Occipital lobe (tissue), 3 donors: ENCODE measurements at places on chromosomes 12 and 14. TPM values are rescaled to one million over a fixed set of nuclear protein-coding genes. Genes with fewer than 3 reads are reported as not detected.
A peak's percentile ranks its signal among the peaks of the same experiment; 100 is the strongest.

GRCh38 chr14:76955575-76956315 is 72.8 kb downstream of the IRF2BPL start:
- no peak for DNase-seq

NPFF gene
- total RNA-seq: not detected

DNA sequence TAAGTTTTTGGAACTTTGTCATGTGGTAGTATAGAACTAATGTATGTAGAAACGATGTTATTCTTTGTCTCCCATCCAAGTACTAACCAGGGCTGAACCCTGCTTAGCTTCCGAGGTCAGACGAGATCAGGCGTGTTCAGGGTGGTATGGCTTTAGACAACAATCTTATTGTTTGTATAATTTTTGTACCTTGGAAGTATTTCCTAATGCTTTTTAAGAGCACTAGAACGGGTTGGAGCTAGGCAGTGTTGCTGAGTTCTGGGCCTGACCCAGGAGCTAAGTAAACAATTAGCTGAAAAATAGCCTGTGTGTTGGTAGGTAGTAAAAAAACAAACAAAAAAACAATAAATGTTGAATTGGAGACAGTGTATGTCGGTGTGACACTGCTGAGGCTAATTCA is 244.3 kb downstream of the EMP1 start:
- DNase-seq: no peak

DNA sequence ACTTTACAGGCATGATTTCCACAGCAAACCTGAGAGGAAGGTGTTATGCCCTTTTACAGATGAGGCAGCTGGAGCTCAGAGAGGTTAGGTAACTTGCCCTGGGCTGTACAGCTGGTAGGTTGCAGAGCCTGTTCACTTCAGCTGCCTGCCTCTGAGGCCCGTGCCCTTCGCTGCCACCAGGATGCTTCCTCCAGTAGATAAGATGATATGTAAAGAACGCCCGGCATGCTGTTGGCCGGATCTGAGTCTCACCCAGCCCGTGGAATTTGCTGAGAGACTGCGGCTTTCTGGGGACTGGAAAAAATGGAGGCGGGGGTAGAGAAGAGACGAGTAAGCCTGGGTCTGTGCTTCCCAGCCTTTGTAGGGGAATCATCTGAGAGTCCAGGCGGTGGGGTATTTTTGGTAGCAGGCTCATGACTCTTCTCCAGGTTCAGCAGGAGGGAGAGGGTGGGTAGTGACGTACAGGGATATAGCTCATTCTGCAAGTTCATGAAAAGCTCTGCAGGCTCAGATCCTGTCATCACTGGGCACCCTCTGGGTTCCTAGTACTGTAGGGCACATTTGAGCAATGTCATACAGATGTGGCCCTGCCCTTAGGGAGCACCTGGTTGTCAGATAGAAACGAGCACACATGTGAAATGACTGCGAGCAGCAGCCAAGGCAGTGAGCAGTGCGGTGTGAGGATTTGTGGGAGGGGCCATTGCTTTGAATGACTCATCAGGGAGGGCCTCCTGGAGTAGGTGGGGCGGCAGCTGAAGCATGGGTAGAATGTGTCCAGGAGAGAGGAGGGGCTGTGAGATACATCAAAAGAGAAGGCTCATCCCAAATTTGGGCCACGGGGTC is 159.4 kb downstream of the TSPAN9 start:
- peak; percentile 24 for DNase-seq

DACT1 gene
- 435 TPM for total RNA-seq

DNA sequence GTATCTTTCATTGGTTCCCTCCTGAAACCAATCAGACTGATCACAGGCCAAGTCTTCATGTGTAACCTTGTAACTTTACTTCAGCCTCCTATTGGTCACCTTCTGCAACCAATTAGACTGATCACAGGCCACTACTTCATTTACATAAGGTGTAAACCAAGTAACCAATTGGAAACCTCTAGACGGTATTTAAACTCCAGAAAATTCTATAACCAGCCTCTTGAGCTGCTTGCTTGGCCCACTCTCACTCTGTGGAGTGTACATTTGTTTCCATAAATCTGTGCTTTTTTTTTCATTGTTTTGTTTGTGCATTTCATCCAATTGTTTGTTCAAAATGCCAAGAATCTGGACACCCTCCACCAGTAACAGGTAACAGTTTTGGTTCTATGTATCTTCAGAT is 47.5 kb downstream of the EIF2S3B start:
- no peak for DNase-seq

DPPA3 gene
- not detected for total RNA-seq

GRCh38 chr14:68726093-68726695 is 66.7 kb downstream of the ZFP36L1 start:
- no peak for DNase-seq

GRCh38 chr12:2244013-2244861 is 191.4 kb downstream of the CACNA1C start:
- peak; percentile 32 for DNase-seq

NRL gene
- 0.94 TPM for total RNA-seq

DNA sequence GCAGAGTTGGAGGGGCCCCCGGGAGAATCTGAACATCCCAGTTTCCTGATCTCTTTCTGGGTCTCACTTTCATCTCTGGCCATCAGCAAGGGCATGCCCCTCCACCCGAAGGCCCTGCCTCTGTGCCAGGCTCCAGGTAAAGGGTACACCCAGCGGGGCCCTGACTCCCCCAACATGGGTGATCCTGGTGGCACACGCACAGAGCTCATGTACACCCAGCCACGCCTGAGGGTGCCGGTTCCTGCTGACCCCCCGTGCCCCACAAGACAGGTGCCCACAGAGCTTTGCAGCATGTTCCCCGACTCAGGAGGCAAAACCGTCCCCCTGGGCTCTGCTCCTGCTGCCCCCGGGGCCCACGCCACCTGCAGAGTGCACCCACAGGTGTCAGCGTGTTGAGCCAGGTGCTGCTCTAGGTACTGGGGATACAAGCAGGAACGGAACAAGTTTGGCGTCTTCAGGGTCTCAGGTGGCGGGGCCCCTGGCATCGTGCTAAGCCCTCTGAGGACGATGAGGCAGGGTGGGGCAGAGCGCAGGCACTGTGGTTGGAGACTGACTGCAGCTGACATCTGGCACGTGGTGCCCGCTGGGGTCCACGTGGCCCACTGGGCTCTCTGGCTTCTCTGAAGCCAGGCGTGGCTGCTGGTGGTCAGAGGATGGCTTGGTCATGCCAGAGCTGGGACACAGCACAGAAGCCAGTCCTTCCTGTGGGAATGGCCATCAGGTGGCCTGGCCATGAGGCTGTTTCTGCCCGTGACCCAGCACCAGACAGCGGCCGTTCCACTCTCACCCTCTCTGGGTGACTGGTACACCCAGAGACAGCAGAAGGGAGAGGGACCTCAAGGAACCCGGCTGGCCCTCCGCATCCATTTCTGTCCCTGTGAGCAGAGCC is 13.8 kb downstream of the BAG5 start:
- DNase-seq: no peak

KERA gene
- 3.0 TPM for total RNA-seq

- DNase-seq: peak; percentile 46
These were observed 100.5 kb downstream of the PPM1H start for GRCh38 chr12:62834406-62834805.

LALBA gene
- 0.47 TPM for total RNA-seq

GRCh38 chr14:34043627-34044372 is 92.9 kb upstream of the EGLN3 start:
- no peak for DNase-seq

DNA sequence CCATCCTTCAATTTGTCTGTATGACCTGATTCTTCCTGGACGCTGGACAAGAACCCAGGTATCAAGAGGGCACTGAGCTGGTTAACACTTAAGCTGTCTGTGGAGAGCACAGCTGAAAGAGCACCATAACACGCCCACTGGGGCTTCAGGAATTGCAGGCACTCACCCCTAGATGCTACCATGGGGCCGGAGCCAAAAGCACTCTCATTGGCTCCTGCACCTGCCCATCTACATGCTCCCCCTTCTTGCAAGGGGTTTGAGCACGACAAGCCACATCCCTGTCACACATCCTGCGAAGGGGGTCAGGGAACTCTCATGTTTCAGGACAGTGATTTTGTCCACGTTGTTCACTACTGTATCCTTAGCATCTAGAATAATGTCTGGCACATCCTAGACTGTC is 35.1 kb upstream of the TBC1D15 start:
- DNase-seq: no peak

DNA sequence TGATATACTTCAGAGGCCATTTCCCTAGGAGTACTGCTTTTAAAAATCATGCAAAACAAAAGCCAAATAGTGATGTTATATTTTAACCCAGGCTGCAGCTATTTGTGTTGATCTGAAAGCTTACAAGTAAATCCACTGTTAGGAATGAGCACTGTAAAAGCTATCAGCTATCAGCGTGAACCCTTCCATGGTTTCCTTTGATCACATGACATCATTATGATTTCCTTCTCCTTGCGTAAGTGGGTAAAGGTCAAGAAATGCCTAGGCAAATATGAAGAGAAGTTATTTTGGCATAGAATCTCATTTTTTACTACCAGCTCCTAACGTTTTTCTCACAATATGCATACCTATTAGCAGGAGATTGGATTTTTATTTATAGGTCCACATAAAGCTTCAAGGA is 48.6 kb upstream of the CATSPERB start:
- DNase-seq: no peak

DNA sequence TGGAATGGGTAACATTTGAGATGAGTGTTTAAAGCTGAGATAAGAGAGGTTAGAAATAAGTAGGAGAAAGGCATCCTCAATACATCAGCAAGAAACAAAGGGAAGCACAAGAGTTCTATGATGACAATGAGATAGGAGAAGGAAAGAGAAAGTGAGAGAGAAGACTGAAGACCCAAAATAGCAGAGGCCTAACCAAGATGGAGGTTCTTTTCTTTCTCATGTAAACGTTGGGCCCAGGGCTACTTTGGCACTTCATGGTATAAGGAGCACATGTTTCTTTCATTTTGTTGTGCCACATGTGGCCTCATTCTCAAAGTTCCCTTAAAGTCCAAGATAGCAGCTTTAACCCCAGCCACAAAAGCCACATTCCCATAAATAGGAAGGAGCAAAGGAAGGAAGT is 120.5 kb upstream of the RMST start:
- DNase-seq: no peak

FGF6 gene
- not detected for total RNA-seq

GRCh38 chr14:35046751-35047536 is 872 bp downstream of the FAM177A1 start:
- peak; percentile 51 for DNase-seq

- DNase-seq: no peak
These were observed 342.5 kb downstream of the EMP1 start for GRCh38 chr12:13539051-13539450.

DNA sequence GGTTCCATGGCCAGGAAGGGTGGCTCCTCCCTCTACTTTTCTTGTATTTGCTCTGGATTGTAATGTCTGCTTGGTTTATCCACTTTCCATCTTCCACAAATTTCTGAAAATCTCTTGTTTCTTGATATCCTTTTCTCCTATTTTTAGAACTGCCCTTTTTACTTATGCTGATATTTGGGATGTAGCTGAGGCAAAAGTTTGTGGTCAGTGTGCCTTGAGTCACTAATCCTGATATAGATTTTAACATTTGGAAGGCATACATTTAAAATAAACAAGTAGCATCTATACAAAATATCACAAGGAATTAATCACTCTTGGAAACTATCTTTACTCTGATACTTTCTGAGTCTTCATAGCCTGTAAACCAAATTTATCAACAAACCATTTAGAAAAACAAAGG is 11.0 kb downstream of the GRIP1 start:
- DNase-seq: no peak

DNA sequence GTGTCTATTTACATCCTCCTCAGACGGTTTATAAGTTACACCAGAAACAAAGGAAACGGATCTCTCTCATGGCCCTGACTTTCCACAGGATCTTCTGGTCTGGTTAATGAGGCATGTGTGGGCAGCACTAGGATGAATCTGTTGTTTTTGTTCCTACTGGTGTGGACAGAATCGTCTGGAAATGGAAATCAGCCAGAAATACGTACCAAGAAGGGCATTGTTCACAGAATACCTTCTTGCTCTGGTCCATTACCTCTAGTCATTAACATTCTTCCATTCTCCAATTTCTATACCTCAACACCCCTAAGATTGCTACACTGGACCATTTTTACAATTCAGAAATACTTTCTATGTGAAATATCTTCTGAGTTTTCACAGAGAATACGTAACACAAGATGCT is 86.0 kb downstream of the TPH2 start:
- no peak for DNase-seq

SIX6 gene
- total RNA-seq: not detected

DNA sequence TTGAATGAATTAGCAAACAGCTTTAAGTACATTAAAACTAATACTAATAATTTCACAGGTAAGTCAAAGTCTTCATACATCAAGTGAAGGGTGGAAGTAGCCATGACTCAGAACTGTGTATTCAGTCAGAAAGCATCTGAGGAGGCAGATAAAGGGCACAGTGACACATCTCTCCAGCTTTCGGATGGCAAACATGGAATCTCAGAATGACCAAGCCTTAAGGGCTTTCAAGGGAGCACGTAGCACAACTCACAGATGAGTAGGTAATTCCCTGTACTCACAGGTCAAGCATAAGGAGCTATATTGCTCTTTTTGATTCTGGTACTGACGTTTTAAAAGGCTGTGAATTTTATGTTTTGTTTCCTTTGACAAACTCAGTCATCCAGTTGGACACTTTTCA is 56.0 kb downstream of the MDGA2 start:
- DNase-seq: no peak

DNA sequence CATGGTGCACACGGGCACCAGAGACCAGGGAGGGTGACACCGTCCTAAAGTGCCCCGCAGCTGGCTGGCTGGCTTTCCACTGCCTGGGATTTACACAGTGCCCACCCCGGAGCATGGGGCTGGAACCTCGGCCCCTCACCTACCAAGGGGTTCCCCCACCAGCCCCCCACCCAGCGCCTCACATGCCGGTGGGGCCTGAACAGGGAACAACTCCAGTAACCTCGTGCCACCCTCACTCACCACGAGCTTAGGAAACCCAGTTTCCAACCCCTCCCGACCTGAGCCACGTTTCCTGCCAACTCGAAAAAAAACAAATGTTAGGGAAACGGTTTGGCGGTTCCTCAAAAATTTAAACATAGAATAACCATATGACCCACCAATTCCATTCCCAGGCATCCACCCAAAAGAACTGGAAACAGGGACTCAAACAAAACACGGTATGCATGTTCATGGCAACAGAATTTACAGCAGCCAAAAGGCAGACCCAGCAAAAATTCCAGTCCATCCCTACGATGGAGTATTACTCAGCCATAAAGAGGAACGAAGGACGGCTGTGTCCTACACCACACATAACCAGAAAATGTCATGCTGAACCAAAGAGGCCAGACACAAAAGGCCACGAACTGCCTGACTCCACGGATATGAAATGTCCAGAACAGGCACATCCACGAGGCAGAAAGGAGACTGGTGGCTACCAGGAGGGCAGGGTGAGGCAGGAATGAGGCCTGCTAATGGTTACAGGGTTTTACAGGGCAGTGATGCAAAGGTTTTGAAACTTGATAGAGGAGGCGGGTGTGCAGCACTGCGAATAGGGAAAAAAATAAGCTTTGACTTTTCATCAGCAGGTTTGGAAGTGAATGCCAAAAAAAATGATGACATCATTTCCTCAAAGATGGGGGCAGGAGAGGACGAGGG is 68.9 kb downstream of the NCOR2 start:
- no peak for DNase-seq
